Mucosa of gallbladder (tissue), 1 donor: ENCODE measurements at places on chromosomes 2 and 18. TPM values are rescaled to one million over a fixed set of nuclear protein-coding genes. Genes with fewer than 3 reads are reported as not detected.
A peak's percentile ranks its signal among the peaks of the same experiment; 100 is the strongest.

APOB gene
- 14.8 TPM for total RNA-seq

DNA sequence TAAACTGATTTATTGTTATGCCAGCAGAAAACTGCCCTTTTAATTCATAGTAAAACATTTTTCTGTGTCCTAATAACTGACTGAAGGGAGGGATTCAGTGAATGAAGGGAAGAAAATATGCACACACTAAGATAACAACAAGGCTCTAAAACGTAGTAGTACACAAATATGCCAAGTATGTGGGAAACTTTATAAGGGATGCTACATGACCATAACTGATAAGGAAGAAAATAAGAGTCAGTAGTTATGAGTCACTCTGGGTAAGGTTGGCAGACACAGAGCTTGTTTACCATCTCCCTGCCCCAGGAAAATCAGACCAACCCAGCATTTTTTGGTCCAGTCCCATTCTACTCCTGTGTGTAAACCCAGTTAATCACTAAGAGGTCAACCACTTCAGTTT is 124.2 kb downstream of the RPRM start:
- DNase-seq, result no peak

DNA sequence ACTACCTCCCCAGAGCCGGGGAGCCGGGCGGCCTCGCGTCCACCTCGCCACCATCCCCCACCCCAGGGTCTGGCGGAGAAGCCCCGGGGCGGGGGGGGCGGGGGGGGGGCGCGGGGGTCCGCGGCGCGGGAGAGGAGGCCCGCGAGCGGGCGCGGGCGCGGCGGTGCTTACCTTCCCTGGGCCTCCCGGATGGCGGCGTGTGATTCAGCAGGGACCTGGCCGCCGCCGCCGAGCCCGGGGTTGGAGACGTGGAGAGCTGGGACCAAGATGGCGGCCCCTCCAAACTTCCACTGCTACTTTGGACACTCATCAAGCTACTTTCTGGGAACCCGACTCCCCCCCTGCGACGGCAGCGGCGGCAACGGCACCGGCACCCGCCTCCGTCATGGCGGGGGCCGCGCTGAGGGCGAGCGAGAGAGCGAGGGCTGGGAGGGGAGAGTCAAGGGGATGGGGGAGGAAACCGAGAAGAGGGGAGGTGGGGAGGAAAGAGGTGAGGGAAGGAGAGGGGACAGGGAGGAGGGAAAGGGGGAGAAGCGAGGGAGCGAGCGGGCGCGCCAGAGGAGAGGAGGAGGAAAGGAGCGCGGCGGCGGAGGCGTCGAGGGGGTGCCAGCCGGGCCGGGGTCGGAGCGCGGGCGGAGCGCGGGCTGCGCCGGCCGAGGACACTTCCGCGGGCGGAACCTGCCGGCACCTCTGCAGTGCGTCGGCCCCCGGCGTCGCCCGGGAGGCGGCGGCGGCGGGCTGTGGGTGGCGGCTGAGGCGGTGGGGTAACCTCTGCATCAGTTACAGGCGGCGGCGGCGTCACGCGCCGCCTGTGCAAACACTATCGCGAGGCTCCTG is at the start of gene TLK1:
Gene TLK1 (minus strand): TSS at position 775 of the 837 bp plus-strand sequence. CDS start 465 bp downstream, at position 310.
- DNase-seq, result peak; percentile 64

- no peak for DNase-seq
These were observed 123.6 kb downstream of the GPR39 start for GRCh38 chr2:132540166-132540565.

- DNase-seq, result no peak
These were observed 678 bp upstream of the UBE2E3 start for GRCh38 chr2:180979749-180980105.

GRCh38 chr2:197159661-197160211 is 150.8 kb downstream of the ANKRD44 start:
- no peak for DNase-seq

DNA sequence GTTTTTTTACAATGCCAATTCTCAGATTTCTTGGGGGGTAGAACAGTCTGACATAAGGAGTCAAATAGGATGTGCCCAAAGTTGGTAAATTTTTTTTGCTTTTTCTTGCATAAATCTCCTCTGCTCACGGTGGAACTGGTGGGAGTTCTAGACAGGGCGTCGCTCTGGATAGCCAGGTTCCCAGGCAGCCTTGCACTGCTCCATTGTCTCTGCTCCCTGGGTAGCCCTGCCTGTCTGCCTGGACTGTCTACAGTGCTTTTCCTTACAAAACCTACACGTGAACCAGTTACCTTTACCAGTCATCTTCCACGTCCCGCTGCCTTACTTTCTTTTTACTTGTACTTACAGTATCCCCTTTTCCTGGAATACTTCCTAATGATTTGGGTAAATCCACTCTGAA is 117.1 kb downstream of the ZNF407 start:
- no peak for DNase-seq

DNA sequence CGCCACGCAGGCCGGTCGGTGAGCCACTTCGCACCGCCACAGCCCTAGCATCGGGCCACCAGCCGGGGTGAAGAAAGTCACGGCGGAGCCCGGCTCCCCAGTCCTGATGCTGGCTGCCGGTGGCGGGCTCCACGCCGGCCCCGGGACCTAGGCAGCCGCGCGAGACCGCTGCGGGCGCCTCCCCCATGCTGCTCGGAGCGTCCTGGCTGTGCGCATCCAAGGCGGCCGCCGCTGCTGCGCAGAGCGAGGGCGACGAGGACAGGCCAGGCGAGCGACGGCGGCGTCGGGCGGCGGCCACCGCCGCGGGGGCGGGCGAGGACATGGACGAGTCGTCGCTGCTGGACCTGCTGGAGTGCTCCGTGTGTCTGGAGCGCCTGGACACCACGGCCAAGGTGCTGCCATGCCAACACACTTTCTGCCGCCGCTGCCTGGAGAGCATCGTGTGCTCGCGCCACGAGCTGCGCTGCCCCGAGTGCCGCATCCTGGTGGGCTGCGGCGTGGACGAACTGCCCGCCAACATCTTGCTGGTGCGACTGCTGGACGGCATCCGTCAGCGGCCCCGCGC is 433 bp downstream of the SH3RF3 start:
- DNase-seq, result no peak

DNA sequence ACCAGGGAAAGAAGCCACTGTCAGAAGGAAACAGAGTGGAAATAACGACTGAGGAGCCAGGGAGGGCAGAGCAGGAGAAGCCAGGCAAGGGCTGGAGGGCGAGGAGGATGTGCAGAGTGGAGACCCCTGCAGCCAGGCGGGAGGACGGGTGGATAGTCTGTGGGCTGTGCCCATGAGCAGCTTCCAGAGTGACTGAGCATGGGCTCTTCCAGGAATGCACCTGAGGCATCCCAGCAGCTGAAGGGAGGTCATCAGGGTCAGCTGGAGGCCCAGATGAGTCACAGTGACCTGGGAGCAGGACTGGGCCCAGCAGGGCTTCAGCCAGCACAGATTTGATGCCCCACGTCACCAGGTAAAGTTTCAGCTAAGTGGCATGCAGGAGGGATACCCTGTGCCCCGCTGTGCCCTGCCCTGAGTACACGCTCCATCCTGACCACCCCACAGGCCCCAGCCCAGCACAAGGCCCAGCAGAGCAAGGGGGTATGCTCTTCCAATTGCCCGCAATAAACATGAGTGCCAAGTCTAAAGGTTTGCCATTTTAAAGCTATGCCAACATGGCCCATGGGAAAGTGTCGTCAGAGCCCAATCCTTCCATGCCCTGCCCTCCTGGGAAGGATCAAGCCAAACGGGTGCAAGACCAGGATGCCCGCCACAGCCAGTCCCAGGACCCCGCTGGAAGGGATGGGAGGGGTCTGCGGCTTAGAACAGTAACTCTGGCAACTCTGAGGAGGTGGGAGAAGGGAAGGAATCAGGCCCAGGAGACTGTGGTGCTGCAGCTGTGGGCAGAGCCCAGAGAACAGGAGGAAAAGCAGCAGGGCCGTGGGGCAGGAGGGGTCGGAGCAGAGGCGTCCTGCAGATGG is 85.7 kb downstream of the SEPTIN10 start:
- no peak for DNase-seq

MRPS9 gene
- total RNA-seq, result 19.0 TPM

GRCh38 chr18:26865557-26865956 is at the start of gene AQP4:
AQP4 (minus strand) TSS chr18:26865707; CDS start chr18:26865689, 18 bp downstream.
- no peak for DNase-seq

- no peak for DNase-seq
These were observed 9.7 kb upstream of the ATP6V1B1 start for GRCh38 chr2:70926042-70926441.

DNA sequence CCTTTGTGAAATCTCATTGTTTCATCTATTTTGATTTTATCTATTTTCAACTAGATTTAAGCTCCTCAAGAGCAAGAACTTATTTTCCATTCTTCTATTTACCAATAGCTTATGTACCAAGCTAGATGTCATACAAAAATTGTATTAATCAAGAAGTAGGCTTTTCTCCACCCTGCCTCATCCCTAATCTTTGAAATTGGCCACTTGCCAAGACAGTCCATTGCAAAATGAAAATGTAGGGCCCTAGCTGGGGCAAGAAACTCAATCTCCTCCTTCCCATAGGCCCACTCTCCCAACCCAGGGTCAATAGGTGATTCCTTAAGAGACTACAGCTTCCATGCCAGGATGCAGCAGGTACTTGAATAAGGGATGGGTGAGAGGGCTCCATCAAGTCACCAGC is 39.3 kb upstream of the STPG4 start:
- DNase-seq, result no peak

GRCh38 chr2:135775420-135775819 is 33.8 kb downstream of the UBXN4 start:
- no peak for DNase-seq
